Urothelium cell line (cell line): ENCODE measurements at places on chromosomes 12 and 14.

DNA sequence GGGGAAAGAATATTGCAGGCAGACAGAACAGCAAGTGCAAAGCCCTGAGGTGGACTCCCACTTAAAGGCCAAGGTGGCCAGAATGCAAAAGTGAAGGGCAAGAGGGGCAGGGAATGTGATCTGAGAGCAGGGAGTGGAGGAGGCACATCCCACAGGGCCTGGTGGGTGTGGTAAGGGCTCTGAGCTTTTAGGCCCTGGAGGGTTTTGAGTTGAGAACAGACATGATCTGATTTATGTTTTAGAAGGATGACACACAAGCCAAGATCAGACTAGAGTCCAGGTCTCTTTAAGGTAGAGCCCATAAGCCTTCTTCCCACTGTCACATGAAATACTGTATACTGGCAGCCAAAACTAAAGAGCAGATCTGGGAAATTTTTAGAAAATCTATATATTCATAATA lies 162.5 kb downstream of the SLC38A4 start:
- DNase-seq = no peak

DNA sequence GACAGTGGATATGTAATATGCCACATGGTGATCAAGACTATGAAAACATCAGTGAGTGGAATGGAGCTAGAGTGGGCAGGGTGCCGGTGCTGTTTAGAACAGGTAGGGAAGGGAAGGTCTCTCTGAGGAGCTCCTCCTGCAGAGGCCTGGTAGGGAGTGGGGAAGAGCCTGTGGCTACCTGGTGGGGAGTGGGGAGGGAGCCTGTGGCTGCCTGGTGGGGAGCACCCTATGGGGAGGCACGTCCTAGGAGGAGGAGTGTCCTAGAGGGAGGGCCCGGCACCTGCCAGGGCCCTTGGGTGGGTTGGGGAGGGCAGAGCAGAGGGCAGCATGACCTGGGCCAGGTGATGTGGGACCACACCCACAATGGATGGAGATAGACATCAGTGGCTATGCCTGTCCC lies 122.6 kb downstream of the ADGRD1 start:
- DNase-seq = no peak

DNA sequence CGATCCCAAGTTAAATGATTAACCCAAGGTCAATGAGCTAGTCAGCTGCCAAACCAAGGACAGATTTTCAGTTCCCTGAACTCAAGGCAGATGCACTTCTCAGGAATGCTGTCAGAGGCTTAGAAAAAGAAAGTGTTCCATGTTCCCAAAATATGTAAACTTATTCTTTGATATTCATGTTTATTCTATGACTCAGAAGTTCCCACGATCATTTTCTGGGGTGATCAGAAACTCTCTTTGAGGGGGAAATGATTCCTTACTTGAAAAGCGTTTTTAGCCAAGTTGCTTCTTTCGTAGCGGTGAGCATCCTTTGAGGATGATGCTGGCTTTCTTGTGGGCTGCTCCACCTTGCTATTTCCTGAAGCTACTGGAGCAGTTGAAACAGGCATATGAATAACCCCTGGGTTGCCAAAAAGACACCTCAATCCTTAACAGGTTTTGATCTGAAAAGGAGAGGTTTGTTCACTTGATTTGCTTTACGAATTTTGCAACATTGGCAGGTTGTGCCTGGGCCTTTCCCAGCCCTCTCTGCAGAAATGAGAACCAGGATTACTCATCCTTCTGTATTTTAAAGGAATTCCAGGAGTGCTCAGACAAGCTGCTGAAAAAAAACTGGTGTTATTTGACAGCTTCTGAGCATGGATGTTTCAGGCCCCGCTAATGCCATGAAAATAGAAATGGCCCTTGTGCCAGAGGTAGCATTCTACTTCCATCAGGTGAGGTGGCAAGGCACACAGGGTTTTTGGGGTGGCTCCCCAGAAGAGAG lies 121.4 kb upstream of the HIF1A start:
- DNase-seq = peak; percentile 68

DNA sequence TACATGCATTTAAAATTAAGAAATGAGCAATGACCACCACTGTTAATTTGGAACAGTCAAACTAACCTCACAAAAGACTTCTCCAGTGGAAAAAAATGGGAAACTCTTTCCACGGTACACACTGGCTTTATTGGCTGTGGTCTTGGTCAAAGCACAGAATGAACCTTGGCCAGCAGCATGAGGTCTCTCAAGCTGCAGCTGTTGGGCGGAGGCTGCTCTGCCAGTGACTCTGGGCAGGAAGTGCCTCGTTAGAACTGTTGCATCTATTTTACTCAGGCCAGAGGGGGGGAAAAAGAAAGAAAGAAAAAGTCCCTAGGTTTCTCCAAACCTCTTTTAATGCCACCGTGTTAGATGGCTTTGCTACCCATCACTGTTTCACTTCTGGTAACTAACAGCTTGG lies 279.8 kb upstream of the DIO2 start:
- DNase-seq = no peak

DNA sequence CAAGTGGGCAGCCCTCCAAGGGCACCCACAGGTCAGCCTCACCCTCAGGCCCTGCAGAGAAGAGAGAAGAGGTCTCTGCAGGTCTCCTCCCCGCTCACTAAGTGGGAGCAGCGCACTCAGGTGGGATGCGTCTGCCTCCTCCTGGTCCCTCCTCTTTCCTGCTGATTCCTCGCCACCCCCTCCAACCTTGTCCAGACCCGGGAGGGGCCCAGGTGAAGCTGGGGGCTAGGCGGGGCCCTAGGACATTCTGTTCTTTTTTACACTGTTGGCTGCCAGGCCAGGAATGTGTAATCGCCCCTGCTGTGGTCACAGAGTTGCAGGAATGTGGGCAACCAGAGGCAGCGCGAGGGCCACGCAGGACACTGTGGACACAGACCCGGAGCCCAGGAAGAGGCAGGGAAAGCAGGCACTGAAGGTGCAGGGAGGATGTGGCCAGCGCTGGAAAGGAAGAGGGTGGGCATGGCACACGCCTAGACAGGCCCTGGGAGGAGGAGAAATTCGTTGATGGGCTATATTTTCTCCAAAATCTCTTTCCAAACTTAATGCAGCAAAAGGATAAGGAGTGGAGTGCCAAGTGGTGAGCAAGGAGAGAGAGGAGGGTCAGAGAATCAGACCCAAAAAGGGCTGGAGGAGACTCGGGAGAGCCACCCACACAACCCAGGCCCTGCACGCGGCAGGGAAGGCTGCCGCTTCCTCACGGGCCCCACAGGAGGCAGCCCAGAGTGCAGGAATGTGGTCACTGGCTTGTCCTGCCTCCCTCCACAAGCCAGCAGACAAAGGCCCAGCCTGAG lies 911 bp upstream of the SCNN1A start:
- peak; percentile 85 for DNase-seq

DNA sequence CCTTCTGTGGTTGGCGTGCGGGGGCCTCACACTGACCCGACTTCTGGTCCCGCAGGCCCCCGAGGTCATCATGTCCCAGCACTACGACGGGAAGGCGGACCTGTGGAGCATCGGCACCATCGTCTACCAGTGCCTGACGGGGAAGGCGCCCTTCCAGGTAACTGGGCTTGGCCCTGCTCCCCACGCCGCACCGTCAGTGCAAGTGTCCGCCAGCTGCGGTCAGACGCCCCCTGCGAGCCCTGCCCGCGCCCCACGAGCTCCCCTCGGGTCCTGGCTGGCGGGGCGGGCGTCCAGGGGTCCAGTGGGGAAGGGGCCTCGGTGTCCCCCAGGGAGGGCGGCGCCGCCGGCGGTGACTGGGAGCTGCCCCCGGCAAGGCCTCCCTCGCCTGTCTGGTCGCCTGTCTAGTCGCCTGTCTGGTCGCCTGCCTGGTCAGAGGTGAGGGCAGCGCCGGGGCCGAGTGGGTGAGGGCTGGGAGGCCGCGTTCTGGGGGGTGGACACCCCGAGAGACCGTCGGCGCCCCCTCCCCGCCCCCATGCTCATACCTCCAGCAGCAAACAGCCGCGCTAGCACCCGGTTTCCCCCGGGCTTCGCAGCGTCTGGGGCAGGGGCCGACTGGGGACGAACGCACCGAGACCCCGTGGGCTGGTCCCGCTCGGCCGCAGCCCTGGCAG lies 14.8 kb downstream of the ULK1 start:
- DNase-seq = no peak

GRCh38 chr14:91509878-91510170 lies 286 bp downstream of the PPP4R3A start:
- no peak for DNase-seq

DNA sequence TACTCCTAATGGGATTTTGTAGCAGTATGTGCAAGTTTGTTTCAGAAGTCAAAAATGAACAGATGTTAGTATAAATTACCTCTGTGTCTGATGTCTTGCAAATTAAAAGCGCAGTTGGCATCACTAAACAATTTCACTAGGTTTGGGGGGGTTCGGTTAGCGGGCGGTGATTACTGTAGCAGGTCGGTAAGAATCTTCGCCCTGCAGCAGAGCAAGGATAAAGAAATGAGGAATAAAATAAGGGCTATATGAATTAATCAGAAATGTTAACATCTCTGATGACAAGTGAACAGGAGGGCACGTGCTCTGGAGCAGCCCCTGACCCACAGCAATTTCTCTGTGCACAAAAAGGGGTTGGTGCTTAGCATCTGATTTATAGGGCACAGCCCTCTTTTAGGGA lies 43.6 kb upstream of the VSX2 start:
- no peak for DNase-seq

- peak; percentile 45 for DNase-seq
These were observed 24.0 kb downstream of the CCDC38 start for GRCh38 chr12:95918194-95918993.

GRCh38 chr12:26119391-26119989 lies 5.3 kb downstream of the BHLHE41 start:
- peak; percentile 35 for DNase-seq

DNA sequence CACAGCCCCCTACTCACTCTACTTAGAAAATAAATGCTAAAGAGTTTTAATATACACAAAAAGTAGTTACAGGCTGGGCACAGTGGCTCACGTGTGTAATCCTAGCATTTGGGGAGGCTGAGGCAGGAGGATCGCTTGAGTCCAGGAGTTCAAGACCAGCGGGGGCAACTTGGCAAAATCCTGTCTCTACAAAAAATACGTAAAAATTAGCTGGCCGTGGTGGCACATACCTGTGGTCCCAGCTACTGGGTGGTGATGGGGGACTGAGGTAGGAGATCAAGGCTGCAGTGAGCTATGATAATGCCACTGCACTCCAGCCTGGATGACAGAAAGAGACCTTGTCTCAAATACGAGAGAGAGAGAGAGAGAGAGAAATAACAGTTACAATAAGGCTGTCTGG lies 9.9 kb upstream of the DYNC1H1 start:
- no peak for DNase-seq

GRCh38 chr14:77040741-77041653 lies 12.5 kb upstream of the IRF2BPL start:
- DNase-seq = peak; percentile 36

GRCh38 chr12:92995258-92995903 lies 66.3 kb upstream of the EEA1 start:
- no peak for DNase-seq

- DNase-seq = no peak
These were observed 10.7 kb downstream of the CMKLR1 start for GRCh38 chr12:108328420-108328819.

GRCh38 chr14:90625445-90625844 lies 190.8 kb downstream of the TTC7B start:
- no peak for DNase-seq

GRCh38 chr12:67111182-67111581 lies 158.0 kb upstream of the CAND1 start:
- DNase-seq = no peak
